Left lung (tissue), 14 donors: ENCODE measurements at places on chromosomes 7 and 10. TPM values are rescaled to one million over a fixed set of nuclear protein-coding genes. Genes with fewer than 3 reads are reported as not detected.
A peak's percentile ranks its signal among the peaks of the same experiment; 100 is the strongest.

DNA sequence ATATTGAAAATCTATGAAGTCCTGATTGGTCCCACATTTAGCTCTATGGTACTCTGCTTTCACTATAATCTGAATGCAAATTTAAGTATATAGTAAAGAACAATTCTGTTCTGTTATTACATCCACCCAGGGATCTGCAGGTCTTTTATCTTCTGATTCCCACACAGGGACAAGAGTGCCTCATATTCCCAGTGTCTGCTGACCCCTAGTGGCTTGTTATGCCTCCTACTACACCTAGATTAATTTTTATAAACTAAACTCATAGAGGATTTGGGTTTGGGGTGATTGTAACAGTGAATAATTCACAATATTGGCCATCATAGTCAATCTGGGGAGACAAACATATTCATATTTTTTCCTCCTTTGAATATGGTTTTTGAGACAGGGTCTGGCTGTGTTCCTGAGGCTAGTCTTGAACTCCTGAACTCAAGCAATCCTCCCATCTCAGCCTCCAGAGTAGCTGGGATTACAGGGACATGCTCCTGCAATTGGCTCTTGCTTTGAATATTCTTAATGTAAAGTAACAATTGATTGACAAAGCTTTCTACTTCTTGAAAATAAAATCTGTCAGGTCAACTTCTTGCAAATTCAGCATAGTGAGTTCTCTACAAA, 282.1 kb downstream of the KCND2 start:
- peak; percentile 13 for DNase-seq
- no peaks in the 10 kb centered on the region for H3K4me1 ChIP-seq
- H3K27me3 ChIP-seq: no peaks in the 10 kb centered on the region

DNA sequence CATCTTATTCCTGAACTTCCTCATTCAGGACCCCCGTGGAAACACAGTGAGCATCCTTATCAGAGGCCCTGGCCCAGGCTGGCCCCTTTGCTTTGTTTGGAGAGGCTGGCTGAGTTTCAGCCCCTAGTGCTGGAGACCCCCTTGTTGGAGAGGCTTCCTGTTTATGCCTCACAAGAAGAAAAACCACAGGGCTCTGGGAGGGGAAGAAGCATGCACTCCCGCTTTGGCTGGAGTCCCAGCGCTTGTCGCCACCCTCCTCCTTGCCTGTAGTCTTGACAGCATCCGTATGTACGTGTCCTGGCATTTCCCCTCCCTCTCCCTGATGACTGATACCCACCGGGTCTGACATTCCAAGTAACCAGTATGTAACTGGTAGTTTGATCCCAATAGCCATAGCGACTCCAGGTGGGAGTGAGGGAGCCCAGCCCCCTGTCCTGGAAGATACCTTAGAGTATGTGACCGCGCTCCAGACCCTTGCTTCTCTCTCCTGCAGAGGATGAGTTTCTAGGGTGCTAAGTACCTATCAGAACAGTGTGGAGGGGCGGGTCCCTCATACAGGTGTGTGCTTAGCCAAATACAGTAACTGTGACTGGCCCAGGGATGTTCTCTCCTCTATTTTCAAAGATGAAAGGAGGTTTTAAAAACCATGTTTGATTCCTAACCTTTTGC, 6.9 kb upstream of the ATP6V0E2 start:
- H3K4me3 ChIP-seq: no peak overlapping the region
- H3K4me1 ChIP-seq: no peaks in the 10 kb centered on the region
- H3K27me3 ChIP-seq: no peaks in the 10 kb centered on the region
- no peak for DNase-seq
- no peaks in the 10 kb centered on the region for H3K36me3 ChIP-seq
- H3K27ac ChIP-seq: no peak overlapping the region

DNA sequence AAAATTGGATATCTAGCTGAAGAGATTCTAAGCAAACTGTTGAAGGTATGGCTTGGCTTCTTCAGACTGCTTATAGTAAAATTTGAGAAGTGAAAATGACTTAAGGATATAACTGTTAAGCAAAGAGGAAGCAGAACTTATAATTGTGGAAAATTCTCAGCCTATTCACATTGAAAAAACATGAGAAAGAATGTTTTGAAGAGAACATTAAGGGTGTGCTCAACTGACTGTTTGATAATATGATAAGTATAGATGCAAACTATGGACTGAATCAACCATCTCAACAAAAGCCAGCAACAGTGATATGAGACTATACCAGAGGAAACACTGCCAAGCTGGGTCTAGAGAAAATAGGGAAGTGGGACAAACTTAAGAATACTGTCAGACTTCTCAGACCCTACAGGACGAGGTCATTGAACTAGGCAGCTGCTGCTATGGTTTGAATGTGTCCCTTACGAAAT, 133.1 kb upstream of the PPP1R3A start:
- H3K36me3 ChIP-seq: no peaks in the 10 kb centered on the region
- H3K27me3 ChIP-seq: no peaks in the 10 kb centered on the region
- no peak for DNase-seq
- H3K27ac ChIP-seq: no peak overlapping the region
- H3K4me3 ChIP-seq: no peak overlapping the region
- H3K4me1 ChIP-seq: peaks cover 11% of the 10 kb centered on the region

- H3K4me1 ChIP-seq: peaks cover 11% of the 10 kb centered on the region
- DNase-seq: no peak
Observed at GRCh38 chr7:127755521-127755920, 103.5 kb downstream of the SND1 start.

DNA sequence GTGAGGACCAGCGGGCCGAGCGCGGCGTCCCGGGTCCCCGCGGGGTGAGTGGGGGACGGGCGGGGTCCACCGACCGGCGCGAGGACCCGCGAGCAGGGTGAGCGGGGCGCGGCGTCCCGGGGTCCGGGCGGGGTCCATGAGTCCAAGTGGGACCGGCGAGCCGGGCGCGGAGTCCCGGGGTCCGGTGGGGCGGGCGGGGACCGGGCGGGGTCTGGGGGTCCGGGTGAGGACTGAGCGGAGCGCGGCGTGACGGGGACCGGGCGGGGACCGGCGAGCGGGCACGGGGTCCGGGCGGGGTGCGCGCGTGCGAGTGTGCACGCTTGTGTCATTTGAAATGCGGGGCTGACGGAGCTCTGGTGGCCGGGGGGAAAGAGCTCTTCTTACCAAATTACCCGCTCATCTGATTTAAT, 765 bp downstream of the CELF2 start:
- H3K27ac ChIP-seq: peak overlapping the region; percentile 82
- H3K27me3 ChIP-seq: peaks cover 83% of the 10 kb centered on the region
- no peaks in the 10 kb centered on the region for H3K4me1 ChIP-seq
- no peaks in the 10 kb centered on the region for H3K36me3 ChIP-seq

GRCh38 chr10:13296476-13296875, 3.4 kb downstream of the PHYH start:
- H3K36me3 ChIP-seq: peaks cover 19% of the 10 kb centered on the region
- H3K4me3 ChIP-seq: no peak overlapping the region
- no peak overlapping the region for H3K27ac ChIP-seq
- H3K27me3 ChIP-seq: no peaks in the 10 kb centered on the region
- no peak for DNase-seq
- H3K4me1 ChIP-seq: peaks cover 25% of the 10 kb centered on the region

- H3K4me1 ChIP-seq: peaks cover 8% of the 10 kb centered on the region
- H3K4me3 ChIP-seq: peak within 1 kb of the TSS; percentile 100
- no peaks in the 10 kb centered on the region for H3K27me3 ChIP-seq
- DNase-seq: peak; percentile 84
- H3K36me3 ChIP-seq: peaks cover 39% of the 10 kb centered on the region
Observed at GRCh38 chr7:1503816-1504775, at the start of gene INTS1. Gene INTS1 (minus strand): TSS chr7:1504389. CDS start chr7:1503960, 429 bp downstream.

- no peak overlapping the region for H3K27ac ChIP-seq
- peaks cover 42% of the 10 kb centered on the region for H3K27me3 ChIP-seq
- H3K4me3 ChIP-seq: no peak overlapping the region
- H3K36me3 ChIP-seq: no peaks in the 10 kb centered on the region
- no peak for DNase-seq
Observed at GRCh38 chr10:103277713-103278536, 987 bp downstream of the INA start.

GRCh38 chr10:75959209-75959608, 527.8 kb downstream of the LRMDA start:
- H3K36me3 ChIP-seq: no peaks in the 10 kb centered on the region
- no peaks in the 10 kb centered on the region for H3K27me3 ChIP-seq
- H3K27ac ChIP-seq: no peak overlapping the region
- no peak overlapping the region for H3K4me3 ChIP-seq
- no peak for DNase-seq

- no peak for DNase-seq
- no peaks in the 10 kb centered on the region for H3K36me3 ChIP-seq
- H3K4me1 ChIP-seq: peaks cover 5% of the 10 kb centered on the region
- no peak overlapping the region for H3K27ac ChIP-seq
- no peak overlapping the region for H3K4me3 ChIP-seq
Observed at GRCh38 chr7:35758421-35758820, 42.4 kb upstream of the SEPTIN7 start.

DNA sequence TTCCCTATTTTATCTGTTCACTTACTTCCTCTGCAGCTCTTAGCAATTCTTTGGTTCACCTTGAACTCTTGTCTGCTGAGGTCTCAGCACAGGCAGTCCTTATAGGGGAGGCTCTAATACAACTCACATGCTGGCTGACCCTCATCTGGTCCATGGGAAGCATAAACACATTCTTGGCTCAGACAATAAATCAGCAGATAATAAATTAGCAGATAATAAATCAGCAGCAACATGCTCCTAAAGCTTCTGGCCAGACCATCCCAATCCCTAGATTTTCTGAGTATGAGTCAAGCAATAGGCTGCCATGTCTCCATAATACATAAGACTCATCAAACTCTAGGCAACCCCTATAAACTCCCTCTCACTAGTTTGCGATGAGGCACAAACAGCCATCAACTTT, 208.6 kb upstream of the STEAP4 start:
- H3K27ac ChIP-seq: no peak overlapping the region
- DNase-seq: no peak
- no peaks in the 10 kb centered on the region for H3K27me3 ChIP-seq
- no peaks in the 10 kb centered on the region for H3K4me1 ChIP-seq
- no peak overlapping the region for H3K4me3 ChIP-seq
- H3K36me3 ChIP-seq: no peaks in the 10 kb centered on the region

Gene LIPF
- total RNA-seq: not detected

Gene MKX
- total RNA-seq: 1.3 TPM

Gene MDH2
- 166 TPM for total RNA-seq
